GM20000 (cell line): ENCODE measurements at places on chromosomes 4 and X.
A peak's percentile ranks its signal among the peaks of the same experiment; 100 is the strongest.

DNA sequence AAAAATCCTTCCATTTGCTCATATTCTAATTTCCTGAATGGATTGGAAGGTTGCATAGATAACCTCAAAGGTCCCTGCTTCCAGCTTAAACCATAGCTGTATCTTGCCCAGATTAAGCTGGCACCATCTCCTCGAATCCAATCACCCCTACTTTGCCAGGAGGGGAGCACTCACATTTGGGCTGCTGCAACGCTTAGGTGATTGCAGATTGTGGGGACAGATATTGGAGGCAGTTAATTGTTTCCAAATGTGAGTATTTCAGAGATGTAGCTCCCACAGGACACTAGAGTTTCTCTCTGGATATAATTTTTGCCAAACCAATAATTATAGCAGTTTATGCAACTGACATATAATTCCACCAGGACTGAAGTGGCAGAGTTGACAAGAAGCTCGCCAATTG lies 53.5 kb upstream of the ACSL1 start:
- DNase-seq, result no peak

DNA sequence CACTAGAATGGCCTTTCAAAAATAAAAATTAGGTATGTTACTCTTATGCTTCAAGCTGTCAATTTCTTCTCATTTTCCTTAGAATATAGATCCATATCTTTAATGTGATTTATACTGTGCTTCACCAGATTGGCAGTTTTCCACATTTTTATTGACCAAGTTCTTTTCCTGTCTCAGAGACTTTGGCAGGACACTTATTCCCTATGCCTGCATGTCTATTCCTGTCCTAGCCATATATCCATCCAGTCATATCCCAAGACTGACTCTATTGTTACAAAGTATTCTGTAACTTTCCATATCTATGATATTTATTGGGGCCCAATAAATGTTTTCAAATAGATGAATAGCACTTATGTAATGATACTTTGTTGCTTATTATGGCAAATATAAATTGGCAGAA lies 450.7 kb downstream of the GASK1B start:
- no peak for DNase-seq

DNA sequence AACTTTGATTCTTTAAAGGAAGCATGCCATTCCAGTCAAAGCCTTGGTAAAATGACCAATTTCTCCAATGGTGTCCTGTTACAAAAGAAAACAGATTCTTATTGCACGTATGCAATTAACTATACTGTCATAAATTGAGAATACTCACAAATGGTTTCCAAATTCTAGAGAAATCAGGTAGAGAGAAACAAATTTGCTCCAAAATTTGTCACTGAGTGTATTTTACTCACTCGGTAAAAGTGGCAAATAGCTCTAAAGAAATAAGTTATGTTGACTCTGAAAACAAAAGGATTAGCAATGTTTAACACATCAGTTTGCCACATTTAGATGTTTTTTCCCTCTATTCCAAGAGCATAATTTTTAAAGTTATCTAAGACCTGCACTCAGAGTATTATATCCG lies 133.1 kb downstream of the DMD start:
- no peak for DNase-seq

DNA sequence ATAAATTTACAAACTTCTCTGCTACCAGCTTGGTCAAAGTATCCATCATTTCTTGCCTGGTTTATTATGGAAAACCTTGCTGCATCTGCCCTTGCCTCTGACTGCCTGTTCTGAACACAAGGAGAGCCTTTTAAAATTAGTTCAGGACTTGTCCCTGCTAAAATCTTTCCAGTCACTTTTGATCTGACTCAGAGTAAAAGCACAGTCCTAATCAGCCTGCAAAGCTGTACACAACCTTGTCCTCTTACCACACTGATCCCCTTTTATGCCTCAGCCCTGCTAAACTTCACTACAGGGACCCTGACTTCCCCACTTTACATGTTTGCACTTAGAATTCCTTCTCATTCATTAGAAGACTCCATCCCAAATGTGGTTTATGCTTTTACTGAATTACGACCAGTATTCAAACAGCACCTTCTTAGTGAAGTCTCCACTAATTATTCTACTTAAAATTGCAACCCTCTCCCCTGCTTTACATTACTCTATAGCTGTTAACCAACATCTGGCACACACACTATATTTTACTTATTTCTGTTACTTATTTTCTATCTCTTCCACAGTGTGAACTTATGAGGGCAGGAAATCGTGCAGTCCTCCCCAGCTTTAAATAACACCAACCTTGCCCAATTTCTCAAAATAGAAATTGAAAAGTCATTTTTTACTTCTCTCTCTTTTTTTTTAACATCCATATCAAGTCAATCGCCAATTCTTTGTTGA lies 6.3 kb downstream of the GABRA4 start:
- no peak for DNase-seq

- no peak for DNase-seq
Observed at GRCh38 chr4:114538012-114538617, 60.5 kb upstream of the UGT8 start.

DNA sequence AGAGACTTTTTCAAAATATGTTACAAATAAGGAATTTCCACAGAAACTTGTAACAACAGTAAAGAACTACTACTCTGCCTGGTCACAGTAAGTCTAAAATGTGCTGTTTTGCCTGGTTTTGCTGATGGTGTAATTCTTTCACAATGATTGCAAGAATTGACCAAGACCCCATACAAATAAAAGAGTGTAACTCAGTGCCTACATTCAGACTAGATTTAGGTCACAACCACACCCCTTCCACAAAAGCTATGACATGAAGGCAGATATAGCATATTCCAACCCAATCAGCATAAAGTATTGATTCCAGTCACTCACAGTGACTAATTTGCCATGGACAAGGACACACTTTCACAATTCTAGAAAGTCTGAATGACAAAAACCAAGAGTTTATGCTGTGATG lies 53.7 kb upstream of the TMPRSS11F start:
- DNase-seq, result no peak

- DNase-seq, result no peak
Observed at GRCh38 chr4:73693811-73694210, 46.6 kb upstream of the CXCL8 start.

DNA sequence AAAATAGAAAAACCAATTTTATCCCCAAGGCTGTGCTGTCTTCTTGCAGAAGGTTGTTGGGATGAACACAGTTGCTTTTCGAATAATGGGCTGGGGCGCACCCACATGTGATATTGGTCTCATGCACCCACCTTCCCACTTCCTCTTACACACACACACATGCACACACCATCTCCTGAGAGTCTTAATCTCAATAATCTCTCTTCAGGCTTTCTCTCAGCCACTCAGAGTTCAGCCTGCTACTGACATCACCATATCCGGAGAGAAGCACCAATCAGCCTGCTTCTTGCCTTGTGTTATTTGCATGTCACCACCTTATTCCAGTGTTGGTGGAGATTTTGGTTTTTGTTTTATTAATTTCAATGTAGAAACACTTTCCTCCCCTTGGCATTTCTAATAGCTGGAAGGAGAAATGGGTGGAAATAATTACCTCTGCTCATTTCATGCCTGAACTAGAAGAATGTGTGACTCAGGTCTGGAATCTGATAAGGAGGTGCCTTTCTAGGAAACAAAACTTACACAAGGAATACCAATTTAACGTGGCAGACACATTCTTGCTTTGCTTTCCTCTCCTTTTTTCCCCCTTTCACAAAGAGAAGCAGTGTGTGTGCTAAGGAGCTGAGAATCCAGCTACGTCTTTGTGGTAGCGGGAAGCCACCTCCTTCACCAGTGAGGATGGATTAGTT lies 400.2 kb downstream of the MID1IP1 start:
- DNase-seq, result no peak

DNA sequence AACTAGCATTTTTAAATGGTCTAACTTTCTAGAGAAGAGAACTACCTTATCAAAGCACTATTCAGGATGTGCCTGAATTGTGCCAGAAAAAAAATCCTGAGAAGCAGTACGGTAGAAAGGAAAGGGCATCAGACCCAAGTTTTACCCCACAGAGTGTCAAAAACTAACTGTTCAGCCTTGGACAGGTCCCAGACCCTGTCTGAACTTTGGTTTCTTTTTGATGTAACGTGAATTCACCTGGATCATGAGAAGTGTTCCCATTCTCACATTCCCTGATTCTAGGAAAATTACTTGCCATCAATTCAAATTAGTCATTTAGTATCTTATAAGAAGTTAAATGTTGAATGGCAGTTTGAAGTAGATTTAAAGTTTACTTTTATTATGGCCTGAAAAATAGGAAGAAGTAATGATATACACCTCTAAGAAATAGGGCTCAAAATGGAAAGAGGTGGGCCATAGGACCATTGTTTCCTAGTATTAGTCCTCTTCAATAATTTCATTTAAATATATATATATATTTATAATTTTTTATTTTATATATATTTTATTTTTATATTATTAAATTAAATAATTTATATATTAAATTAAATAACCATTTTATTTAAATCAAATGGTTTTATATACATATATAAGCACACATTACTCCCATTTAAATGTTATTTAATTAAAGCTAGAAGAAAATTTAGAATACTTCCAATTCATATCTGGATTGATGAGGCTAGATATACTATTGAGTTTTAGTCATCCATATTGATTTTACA lies 181.9 kb upstream of the PPARGC1A start:
- no peak for DNase-seq

GRCh38 chr4:118834070-118834469 lies 1.9 kb downstream of the SEC24D start:
- DNase-seq, result no peak

- no peak for DNase-seq
Observed at GRCh38 chrX:150074175-150074574, 135.9 kb upstream of the EOLA2 start.

GRCh38 chrX:31320740-31321139 lies 248.9 kb upstream of the FTHL17 start:
- DNase-seq, result no peak

- DNase-seq, result no peak
Observed at GRCh38 chrX:97636473-97637140, 752.9 kb downstream of the RPA4 start.

- no peak for DNase-seq
Observed at GRCh38 chr4:153530284-153530999, 64.3 kb downstream of the TMEM131L start.

GRCh38 chr4:10403633-10404445 lies 53.4 kb downstream of the ZNF518B start:
- DNase-seq, result peak; percentile 36

- DNase-seq, result no peak
Observed at GRCh38 chr4:54440394-54441136, 211.5 kb downstream of the PDGFRA start.

- no peak for DNase-seq
Observed at GRCh38 chr4:186931519-186931918, 207.9 kb upstream of the FAT1 start.

DNA sequence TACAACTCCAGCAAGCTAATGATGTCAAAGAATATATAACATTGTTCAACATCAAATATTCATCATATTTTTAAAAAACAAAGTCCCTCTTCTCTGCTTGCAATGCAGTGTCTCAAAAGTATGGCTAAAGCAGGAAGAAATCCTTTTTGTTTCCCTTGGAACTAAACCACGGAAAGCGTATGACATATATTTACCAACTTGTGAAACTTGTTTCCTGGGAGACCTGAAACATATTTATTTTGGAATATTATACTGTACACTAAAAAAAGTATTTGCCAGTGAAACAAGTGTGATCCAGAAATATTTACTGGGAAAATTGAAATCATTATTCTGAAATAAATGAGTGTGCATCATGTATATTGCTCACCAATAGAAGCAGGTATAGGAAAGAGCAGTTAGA lies 156.0 kb upstream of the ANKRD50 start:
- no peak for DNase-seq

- no peak for DNase-seq
Observed at GRCh38 chrX:40093586-40093985, 4.2 kb downstream of the BCOR start.

DNA sequence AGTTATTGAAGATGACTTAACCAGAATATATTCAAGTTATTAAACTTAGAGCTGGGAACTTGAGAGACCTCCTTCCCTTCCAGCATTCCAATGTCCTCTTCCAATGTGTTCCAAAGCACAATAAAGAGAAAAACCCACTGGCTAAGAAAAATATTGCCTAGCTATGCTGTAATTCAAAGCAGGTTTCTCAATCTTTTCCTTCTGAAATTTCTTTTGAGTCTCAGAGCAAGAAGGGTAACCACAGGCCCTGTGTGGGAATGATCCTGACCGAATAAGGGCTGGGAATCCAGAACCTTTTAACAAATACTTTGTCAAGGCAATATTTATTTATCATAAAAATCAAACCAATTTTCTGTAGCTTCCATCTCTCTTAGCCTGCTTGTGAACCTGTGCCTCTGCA lies 150.7 kb upstream of the SFRP2 start:
- DNase-seq, result no peak

DNA sequence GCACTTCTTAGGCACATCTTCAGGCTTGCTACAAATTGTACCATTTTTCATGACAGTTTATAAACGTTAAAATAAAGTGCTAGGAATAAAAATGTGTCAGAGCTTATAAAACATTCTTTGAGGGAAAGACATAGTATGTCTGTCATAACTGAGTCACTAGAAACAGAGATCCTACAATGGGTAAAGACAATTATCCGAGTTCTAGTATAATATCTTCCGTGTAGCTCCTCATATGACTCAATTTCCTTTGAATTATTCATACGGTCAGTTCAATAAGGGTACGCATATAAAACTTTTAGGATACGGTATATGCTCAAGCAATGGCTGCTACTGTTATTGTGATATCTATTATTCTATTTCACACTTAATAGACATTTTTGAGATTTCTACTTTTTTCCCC lies 349.1 kb downstream of the PCDH10 start:
- no peak for DNase-seq

GRCh38 chr4:38049545-38050170 lies 89.5 kb downstream of the PTTG2 start:
- no peak for DNase-seq

- DNase-seq, result no peak
Observed at GRCh38 chr4:94256828-94257227, 49.2 kb downstream of the SMARCAD1 start.

- no peak for DNase-seq
Observed at GRCh38 chrX:70289168-70289792, 447 bp downstream of the PDZD11 start.

DNA sequence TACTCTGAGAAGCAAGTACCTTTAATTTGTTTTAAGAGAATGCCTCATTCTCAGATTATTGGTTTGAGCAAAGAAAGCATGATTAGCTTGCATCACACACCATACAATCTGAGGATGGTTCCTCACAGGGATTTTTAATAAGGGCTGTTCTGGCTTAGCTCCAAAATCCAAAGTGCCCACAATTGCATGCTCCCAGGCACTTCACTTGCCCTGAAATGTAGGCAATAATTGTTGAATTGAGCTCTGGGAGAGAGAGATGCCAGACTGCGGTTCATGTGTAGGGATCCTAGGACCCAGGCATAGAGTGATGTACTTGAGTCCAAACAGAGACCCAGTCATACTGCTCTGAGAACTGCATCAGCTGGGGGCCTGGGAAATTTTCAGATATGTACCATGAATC lies 358.4 kb upstream of the CXorf51B start:
- no peak for DNase-seq
